Ovary (tissue), 10 donors: ENCODE measurements at places on chromosomes 11 and 22. TPM values are rescaled to one million over a fixed set of nuclear protein-coding genes. Genes with fewer than 3 reads are reported as not detected.
A peak's percentile ranks its signal among the peaks of the same experiment; 100 is the strongest.

DNA sequence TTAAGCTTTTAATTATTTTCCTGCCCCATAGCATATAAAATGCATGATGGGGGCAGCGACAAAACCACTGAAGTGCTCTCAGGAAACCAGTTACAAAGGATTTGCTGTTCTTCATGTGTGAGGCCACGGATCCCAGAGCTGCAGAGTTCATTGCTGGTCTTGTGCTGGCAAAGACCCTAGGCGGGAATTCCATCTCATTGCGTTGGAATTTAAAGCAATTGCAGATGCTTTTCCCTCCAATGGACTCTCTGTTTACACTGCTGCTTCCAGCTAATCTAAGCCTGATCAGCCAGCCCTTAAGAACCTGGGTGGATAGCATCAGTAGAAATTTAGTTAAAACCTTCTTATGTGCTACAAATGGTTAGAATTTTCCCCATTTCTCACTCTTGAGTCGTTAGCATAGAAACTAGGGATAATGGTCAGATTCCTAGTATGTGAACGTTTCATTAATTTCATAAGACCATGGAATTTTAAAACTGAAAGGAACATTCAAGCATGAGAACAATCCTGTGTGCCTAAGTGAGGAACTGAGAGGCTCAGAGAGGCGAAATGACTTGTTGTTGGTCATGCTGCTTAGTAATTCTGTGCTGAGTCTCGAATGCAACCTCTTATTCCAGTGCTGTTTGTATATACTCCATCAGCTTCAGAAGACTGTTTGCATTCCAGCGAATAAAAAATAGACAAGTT is 36.1 kb upstream of the ADSL start:
- DNase-seq = no peak

DNA sequence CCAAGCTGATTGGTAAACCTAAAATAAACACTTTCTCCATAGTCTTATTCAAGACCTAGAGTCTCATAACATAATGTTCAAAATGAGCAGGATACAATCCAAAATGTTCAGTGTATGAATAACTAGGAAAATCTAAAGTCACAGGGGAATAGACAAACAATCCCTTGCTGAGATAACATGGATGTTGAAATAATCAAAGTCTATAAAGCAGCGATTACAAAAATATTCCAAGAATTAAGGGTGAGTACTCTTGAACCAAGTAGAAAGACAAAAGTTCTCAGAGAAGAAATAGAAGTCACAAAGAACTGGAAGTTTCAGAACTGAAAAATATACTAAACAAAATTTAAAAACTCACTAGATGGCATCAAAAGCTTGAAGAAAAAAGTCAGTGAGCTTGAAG is 561.0 kb downstream of the INSC start:
- DNase-seq = no peak

PES1 gene
- 42.0 TPM for total RNA-seq

NXPE4 gene
- total RNA-seq = not detected

RAB38 gene
- total RNA-seq = 4.3 TPM

DNA sequence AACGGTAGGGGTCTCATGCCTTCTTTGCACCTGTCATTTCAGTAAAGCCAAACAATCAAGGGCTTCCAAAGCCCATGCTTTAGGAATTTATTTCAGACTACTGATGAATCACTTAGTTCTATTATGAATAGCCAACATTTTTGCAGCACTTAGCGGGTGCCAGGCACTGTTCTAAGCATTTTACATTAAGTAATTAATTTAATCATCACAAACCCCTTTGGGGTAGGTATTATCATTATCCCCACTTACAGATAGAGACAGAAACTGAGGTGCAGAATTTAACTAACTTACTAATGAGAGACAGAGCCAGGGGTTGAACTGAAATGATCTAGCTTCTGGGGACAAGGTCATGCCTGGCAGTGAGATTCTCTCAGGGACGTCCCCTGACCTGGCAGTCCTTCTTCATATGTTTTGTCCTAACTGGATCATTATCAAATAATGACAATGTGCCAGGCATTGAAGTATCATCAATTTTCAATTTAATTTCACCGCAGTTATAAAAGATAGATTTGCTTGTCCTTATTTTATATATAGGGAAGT is 31.7 kb upstream of the NAV2 start:
- no peak for DNase-seq

- DNase-seq = peak; percentile 78
Measured at GRCh38 chr11:64777449-64778222, 706 bp downstream of the SF1 start.

DNA sequence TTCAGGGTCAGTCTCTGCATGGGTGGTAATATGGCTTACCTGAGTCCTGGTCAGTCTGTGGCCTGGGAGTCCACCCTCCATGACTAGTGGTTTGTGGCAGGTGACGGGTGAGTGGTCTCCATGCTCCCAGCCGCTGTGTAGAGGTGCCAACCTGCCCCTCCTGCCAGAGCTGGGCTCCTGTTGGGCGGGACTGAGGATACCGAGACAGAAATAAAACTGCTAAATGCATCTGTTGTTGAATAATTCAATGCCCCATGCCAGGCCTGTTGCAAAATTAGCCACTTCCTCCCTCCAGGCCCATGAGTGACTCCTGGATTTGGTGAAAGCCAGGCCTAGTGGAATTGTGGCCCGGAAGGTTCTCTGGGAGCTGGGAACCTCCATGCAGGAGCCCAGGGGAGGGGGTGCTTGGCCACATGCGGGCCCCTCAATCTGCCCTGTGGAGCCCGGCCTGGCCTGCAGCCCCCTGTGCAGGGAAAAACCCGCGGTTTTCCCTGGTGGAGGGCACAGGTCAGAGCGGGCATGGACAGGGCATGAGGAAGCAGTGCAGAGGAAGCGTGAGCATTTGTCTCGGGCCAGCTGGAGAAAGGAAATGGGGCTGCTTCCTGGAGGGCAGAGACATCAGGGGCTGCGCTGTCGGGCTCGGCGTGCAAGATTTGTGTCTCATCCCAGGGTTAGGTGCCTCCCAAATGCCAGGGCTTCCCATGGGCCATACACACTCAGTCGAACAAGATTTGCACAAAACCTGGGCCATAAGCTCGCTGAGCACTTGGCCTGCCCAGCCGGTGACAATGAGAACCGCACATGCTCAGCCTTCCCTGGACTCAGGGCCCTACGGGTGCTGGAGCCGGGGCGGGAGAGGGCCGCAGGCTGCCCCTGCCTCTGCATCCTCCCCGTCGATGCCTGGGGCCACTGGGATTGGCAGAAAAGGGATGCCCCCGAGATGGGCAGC is 66.9 kb downstream of the KCNQ1 start:
- DNase-seq = peak; percentile 10

OSBP2 gene
- 1.4 TPM for total RNA-seq
